Midbrain (tissue), 1 donor: ENCODE measurements at places on chromosomes 3 and 15.

GRCh38 chr3:51671734-51672475 is 853 bp downstream of the TEX264 start:
- peak; percentile 43 for DNase-seq

DNA sequence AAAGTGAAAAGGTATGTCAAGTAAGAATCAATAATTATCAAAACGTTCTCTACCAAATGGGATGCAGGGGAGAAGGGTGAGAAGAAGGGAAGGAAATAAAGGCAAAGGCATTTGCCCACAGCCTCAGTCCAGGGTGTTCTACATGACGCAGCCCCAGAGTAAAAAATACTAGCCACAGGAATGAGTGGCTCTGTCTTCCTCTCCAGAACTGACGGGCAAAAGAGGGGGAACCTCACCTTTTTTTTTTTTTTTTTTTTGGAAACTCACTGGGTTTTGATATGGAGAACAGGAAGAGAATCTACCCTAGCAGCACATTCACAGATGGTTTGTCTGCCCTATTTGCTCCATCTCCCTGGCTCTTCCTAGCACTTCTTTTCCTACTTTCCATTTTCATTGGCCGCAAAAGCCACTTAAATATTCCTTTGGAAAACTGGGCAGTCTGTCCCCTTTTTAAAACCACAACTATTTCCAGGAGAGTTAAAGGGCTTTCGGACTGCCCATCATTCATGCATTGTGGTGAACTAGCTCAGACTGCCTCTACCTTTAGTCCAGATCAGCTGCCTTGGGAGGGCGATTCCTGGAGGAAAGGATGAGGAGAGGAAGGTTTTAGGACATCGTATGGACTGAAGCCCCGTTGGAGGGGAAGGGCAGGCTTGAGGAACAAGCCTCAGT is 28.2 kb downstream of the B3GNT5 start:
- DNase-seq: no peak

DNA sequence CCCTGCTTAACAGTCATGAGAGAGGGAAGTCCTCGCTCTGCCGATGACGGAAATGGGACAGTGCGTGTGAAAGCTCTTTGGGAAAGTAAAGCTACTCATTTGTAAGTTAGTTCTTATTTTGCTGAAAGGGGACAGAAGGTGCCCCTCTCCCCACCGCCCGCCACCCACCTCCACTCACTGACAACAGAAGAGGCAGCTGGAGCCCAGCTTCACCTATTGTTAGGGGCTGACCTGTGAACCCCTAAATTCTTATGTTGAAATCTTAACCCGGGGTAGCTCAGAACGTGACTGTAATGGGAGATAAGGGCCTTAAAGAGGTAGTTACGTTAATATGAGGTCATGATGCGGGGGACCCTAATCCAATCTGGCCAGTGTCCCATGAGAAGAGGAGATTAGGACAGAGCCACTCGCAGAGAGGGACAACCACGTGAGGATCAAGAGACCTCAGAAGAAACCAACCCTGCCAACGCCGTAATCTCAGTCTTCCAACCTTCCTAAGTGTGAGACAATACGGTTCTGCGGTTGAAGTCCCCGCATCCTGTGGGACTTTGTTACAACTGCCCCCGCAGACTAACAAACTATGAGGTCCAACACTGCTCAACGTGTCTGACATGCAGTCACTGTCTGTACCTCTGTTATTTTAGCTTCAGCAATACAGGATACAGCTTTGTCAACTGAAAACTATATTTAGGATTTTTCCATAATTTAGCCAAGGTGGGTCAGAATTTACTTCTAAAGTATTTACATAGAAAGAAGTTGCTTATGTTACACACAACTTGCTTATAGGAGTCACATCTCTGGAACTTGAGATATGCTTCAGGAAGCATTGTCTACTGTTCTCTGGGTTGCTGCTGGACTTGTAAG is 51.7 kb downstream of the PCSK6 start:
- no peak for DNase-seq

DNA sequence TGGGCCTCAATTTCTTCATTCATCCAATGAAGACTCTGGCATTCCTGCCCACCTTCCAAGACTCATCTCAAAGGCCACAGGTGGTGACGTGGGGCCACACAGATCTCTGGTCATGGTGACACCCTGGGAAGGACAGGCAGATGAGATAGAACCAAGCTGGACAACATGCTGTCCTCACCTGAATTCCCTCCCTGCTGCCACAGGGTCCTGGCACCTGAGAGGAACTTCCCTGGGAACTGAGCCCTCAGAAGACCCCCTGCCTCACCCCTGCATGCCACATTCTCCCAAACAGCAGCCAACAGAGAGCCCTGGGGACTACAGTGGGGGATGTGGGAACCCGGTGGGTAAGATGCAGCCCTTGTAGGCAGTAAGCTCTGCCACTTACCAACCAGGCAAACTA is 10.7 kb downstream of the KLF15 start:
- no peak for DNase-seq

GRCh38 chr3:112699436-112699978 is 58.6 kb upstream of the CCDC80 start:
- no peak for DNase-seq

DNA sequence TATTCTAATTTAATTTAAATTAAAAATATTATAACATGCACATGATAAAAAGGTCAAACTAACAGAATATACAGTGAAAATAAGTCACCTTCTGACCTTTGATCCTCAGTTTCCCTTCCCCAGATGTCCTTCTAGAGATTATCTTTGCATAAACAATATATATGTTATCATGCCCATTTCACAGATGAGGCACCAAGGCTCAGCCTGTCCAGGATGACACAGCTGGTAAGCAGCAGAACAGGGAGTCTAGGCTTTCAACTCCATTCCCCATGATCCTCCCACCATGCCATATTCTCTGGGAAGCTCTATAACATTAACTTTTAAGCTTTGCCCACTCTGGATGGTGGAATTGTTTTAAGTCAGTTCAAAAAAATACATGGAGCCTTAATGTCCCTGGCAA is 1.4 kb downstream of the SLC24A1 start:
- no peak for DNase-seq

DNA sequence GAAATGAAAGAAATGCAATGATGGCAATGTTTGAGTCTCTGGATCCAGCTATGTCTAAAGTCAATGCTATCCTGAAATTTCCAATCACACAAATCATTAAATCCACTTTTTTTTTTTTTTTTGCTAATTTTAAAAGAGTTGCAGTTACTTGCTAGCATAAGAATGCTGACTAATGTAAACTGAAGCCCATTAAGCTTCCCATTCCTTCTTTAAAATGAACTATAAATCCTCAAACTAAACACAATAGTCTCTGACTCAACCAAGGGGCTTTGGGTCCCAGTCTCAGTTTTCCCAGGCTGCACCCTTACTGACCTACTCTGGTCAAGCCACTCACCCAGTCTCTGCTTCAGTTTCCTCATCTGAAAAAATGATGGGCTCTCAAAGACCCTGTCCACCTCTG is 361.1 kb downstream of the ERC2 start:
- no peak for DNase-seq

DNA sequence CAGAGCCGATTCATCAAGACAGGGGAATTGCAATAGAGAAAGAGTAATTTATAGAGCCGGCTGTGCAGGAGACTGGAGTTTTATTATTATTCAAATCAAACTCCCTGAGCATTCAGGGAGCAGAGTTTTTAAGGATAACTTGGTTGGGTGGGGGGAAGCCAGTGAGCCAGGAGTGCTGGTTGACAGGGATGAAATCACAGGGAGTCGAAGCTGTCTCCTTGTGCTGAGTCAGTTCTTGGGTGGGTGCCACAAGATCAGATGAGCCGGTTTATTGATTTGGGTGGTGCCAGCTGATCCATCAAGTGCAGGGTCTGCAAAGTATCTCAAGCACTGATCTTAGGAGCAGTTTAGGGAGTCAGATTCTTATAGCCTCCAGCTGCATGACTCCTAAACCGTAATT is 95.4 kb upstream of the CCDC80 start:
- DNase-seq: no peak
